ENCODE measurements at places on chromosomes 2 and 18.
A peak's percentile ranks its signal among the peaks of the same experiment; 100 is the strongest.

GRCh38 chr18:75213611-75214331 lies 3.2 kb downstream of the TSHZ1 start:
- no peak for DNase-seq

GRCh38 chr2:146392186-146392585 lies 1452.6 kb upstream of the ACVR2A start:
- no peak for DNase-seq

DNA sequence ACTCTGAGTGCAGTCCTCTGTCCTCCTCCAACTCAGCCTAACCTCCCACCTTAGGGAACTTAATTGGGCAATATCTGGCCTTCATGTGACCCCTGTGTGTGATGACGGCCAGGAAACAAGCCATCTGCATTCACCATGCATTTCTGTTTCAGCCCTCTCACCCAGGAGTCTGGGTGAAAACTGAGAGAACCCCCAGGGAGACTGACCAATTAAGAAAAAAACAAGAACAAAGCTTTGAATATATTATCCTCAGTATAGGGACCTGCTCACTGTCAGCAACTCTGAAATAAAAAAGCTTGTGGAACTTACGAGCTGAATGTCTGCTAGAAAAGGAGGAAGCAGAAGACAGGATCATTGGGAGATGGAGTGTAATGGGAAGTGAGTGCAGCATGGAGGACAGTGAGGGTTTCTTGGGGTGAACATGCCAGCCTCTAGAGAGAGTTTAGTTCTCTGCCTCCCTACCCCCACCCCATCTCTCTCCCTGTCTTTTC lies 9.5 kb downstream of the MAPRE2 start:
- DNase-seq: no peak

DNA sequence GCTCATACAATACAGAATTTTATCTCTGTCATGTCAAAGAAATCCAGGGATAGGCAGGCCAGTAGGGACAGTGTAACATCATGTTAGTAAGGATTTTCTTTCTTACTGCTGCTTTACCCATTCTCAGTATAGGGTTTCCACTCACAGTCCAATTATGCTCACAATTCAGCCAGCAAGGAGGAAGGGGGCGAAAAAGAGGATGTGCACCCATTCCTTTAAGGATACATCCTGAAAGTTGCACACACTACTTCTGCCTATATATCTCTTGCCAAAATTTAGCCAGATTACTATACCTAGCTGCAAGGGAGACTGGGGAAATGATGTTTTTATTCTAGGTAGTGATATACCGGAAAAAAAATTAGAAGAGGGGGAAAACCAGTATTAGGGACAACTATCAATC lies 66.1 kb downstream of the BAZ2B start:
- no peak for DNase-seq

- no peak for DNase-seq
These were observed 125.8 kb upstream of the MYO3B start for GRCh38 chr2:170052151-170052550.

- DNase-seq: no peak
These were observed 104.4 kb downstream of the ASXL3 start for GRCh38 chr18:33682436-33682835.

DNA sequence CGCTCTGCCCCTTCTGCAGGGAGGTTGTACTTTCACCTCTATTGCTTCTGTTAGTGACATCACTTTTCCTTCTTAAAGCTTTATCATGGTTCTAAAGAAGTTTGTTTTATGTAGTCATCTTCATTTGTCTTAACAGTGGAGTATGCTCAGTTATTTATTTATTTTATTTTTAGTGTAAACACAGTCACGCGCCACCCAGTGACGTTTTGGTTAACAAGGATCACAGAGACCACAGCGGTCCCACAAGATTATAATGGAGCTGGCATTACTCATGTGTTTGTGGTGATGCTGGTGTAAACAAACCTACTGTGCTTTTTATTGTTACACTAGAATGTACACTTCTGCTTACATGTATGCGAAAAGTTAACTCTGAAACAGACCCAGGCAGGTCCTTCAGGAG lies 89.9 kb downstream of the SOX11 start:
- DNase-seq: no peak

DNA sequence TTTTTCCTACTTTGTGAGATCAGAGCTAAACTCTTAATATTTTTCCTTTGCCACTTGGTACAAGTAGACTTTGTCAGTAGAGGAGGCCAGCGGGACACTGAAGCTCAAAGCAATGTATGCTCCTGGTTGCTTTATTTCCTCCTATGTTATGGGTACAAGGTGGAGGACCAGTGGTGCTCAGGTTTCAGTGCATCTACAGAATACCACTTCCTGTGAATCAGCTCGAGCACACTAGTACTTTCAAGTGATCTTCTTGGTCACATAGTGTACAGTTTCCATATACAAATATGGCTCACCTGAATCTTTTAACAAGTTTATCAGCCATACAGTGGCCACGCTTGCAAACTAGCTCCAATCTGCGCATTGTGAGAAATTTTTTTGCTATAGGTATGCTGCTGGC lies 1674.8 kb upstream of the TMEFF2 start:
- no peak for DNase-seq

GRCh38 chr2:143284087-143284675 lies 155.0 kb downstream of the ARHGAP15 start:
- peak; percentile 30 for DNase-seq

GRCh38 chr18:12748671-12749070 lies 45.8 kb downstream of the PSMG2 start:
- DNase-seq: no peak

GRCh38 chr2:151260573-151261230 lies 961 bp downstream of the RBM43 start:
- DNase-seq: no peak

DNA sequence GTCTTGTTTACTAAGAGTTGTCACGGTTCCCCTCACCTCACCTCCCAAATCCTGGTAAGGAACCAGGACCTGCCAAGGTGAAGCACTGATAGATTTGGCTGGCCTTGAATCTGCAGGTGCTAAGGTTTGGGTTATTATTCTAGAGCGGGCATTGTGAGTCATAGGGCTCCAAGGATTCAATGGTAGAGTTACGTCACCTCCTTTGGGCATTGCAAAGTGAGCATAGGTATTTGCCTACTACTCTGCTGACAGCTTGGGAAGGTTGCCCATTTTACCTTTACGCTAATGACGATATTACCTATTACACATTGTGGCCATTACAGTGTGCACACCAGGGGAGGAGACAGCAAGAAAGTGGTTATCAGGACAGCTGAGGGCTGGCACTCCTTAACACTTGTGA lies 59.3 kb downstream of the SETBP1 start:
- DNase-seq: no peak

- no peak for DNase-seq
These were observed 105.9 kb downstream of the RBMS1 start for GRCh38 chr2:160387558-160388262.

GRCh38 chr18:48855422-48856377 lies 95.1 kb downstream of the SMAD7 start:
- no peak for DNase-seq

GRCh38 chr2:24084386-24085199 lies at the start of gene TP53I3:
TSS of gene TP53I3 (minus strand) at chr2:24084834. CDS start at chr2:24084326, 508 bp downstream.
- peak; percentile 85 for DNase-seq

- no peak for DNase-seq
These were observed 301.4 kb upstream of the SYT4 start for GRCh38 chr18:43578706-43579105.

DNA sequence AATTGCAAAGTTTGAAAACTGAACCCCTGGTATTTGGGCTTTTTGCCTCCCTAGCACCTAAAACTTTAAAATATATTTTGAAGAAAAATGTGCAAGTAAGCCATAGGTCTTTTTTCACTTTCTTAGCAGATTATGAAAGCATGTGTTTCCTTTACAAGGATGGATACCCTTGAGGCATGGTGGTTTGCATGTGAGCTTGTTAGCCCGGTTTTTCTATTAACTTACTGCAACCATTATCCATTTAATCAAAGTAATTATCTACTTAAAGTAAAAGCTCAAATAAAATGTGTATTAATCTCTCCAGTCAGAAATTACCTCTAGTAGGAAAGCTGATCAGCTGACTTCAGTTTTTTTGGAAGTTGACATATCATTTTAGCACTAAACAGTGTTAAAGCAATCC lies 140.6 kb downstream of the EML6 start:
- no peak for DNase-seq

DNA sequence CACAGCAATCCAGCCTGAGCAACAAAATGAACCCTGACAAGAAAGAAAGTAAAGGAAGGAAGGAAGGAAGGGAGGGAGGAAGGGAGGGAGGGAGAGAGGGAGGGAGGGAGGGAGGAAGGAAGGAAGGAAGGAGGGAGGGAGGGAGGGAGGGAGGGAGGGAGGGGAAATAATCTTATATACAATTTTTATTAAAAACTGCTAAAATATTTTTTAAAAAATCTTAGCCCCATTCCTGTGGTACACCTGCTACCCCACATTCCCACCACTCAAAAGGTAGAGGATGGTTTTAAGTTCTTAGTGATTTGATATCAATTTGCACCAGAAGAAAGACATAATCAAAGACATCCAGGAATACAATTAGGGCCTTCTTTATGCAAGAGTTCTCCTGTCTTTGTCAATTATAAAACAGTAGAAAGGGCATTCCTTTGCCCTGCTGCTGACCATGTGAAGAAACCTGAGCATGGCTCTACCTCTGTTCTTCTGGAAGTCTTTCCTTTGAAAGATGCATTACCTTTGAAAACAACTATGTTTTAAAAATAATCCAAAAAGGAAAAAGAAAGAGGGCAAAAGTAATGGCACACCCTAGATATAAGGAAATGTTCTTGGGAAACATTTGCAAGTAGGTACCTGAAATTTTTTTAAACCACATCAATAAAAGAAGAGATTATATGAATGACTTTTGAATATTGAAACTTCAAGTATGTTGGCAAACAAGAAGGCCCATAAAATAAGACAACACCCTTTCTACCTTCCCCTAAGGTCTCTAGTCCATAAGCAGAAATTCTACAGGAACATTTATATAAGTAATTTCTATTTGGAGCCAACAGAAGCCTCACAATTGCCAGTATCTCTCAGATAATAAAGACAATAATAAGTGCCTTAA lies 33.7 kb upstream of the ACVR2A start:
- no peak for DNase-seq

- DNase-seq: peak; percentile 64
These were observed 153.7 kb upstream of the SERTAD2 start for GRCh38 chr2:64807417-64807816.

DNA sequence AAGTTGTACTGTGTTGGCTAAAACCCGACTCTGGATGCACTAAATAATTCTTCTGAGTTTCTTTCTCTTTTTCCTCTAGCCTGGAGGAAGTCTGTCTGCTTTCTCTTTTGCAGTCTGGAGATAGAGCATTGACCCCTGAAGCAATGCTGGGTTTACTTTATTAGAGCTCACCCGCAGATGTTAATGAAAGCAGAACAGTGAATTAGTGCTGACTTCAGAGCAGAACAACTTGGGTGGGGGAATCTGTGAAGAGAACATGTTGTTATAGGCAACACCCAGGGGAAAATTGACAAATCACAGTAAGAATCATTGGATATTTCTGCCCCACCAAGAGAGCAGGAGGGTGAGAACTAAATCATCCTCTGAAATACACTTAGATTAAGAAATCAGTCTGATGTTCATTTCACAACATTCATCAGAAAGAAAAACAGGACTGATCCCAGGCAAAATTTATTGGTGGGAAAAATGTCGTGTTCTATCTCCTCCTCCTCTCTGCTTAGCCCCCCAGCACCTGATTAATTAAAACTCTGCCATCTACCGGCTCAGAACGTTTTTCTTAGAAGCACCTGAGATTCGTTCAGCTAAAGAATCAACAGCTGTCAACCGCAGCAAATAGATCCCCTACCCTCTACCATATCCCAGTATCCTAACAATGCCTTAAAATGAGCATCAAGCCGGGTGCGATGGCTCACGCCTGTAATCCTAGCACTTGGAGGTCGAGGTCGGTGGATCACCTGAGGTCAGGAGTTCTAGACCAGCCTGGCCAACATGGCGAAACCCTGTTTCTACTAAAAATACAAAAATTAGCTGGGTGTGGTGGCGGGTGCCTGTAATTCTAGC lies 165.1 kb downstream of the FMNL2 start:
- no peak for DNase-seq

DNA sequence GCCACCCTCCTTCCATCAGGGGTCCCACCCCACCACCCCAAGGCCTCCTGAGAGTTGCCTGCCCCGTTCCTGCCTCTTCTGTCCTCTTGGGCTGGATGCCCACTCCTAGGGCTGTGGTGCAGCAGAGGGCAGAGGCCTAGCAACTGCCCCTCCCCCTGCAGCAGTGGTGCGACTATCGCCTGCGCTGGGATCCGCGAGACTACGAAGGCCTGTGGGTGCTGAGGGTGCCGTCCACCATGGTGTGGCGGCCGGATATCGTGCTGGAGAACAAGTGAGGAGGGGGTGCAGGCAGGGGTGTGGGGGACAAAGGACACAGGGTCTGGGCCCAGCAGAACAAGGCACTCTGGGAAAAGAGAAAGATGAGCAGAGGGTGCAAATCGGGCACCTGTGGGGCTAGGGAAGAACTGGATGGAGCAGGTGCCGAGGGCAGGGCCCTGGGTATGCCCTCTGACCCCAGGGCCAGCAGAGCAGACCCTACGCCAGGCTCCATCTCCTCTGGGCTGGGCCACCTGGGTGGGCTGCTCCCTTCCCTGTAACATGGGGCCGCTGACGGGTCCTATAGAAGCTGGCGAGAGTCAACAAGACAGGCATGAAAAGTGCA lies 1.0 kb downstream of the CHRNG start:
- no peak for DNase-seq

DNA sequence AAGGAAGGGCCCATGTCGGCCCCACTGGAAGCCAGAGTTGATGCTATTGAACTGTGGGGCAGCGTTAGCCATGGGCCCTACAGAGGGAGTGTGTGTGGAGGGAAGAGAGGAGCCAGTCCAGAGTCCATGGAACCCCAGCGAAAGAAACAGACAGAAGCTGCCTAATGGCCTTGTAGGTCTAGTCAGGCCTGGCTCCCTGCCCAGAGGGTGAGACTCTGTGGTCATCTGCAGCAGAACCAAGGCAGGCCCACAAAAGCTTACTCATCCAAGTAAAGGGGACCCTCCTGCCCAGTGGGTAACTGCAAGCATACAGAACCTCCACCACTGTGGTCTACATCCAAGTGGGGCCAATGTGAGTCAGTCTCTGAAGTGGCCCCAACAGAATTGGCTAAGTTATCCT lies 439.8 kb downstream of the TGIF1 start:
- DNase-seq: no peak

- DNase-seq: no peak
These were observed 207.0 kb upstream of the SALL3 start for GRCh38 chr18:78772360-78773302.

DNA sequence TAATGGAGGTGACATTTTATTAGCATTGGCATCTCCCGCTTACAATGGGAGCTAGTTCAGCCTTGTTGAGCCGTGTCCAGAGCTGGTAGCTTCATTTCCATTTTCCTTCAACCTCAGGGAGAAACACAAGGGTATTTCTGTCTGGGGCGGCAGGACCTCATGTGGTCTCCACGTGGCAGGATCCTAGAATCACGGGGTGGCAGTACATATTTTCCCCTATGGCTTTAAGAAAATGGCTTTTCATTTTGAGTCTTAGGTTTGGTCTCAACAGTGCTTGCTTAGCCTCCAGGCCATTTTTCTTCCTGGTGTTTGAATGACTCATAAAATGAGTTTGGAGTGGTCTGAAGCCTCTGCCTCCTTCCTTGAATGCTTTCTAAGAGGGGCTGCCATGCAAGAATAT lies 20.3 kb downstream of the CABLES1 start:
- no peak for DNase-seq

All from activated naive CD4-positive, alpha-beta T cell treated with Interleukin-2 at 50 U/mL for 16 hours (primary cell).